ENCODE measurements at places on chromosomes 16 and 17.

DNA sequence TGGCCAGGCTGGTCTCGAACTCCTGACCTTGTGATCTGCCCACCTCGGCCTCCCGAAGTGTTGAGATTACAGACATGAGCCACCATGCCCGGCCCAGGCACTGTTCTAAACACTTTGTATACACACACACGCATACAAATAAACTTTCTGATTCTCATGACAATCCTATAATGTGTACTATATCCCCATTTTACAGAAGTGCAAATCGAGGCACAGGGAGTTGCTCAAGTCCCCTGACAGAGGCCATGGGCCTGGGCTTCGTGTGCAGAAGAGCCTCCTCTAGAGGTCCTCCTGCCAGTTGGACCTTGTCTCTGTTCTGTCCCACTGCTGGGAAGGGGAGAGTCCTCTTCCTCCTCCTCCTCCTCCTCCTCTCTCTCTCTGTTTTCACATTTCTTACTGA lies 9.9 kb upstream of the GPRC5B start:
- DNase-seq, result no peak

GRCh38 chr17:51154176-51154575 lies 817 bp downstream of the NME1 start:
- no peak for DNase-seq

- DNase-seq, result no peak
Measured at GRCh38 chr17:77965352-77965751, 6.8 kb downstream of the TNRC6C start.

- peak; percentile 73 for DNase-seq
Measured at GRCh38 chr16:69105501-69106361, at the start of gene HAS3. Gene HAS3 (plus strand): TSS chr16:69105653. CDS start chr16:69109396, 3,743 bp downstream.
